ENCODE measurements at places on chromosomes 2 and 18. TPM values are rescaled to one million over a fixed set of nuclear protein-coding genes. Genes with fewer than 3 reads are reported as not detected.
A peak's percentile ranks its signal among the peaks of the same experiment; 100 is the strongest.

- H3K27ac ChIP-seq, result peak overlapping the region; percentile 43
- peaks cover 42% of the 10 kb centered on the region for H3K4me1 ChIP-seq
- DNase-seq, result no peak
- no peaks in the 10 kb centered on the region for H3K36me3 ChIP-seq
Observed at GRCh38 chr2:11744631-11745394, 1.6 kb upstream of the LPIN1 start.

DNA sequence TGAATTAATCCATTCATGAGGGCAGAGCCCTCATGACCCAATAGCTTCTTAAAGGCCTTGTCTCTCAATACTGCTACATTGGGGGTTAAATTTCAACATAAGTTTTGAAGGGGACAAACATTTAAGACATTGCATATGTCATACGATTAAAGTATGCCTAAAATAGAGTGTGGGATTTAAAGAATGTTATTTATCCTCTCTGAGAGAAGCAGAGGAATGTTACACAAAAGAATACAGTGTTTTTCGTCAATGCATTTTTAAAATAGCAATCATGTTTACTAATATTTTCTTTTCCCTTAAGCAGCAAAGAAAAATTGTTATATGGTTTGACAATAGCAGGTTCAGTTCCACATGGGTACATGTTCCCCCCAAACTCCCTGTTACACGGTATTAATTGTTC is 363.1 kb downstream of the NUP35 start:
- DNase-seq, result no peak
- no peak overlapping the region for H3K27ac ChIP-seq
- no peak overlapping the region for H3K4me3 ChIP-seq
- H3K4me1 ChIP-seq, result no peaks in the 10 kb centered on the region
- no peaks in the 10 kb centered on the region for H3K36me3 ChIP-seq
- H3K27me3 ChIP-seq, result no peaks in the 10 kb centered on the region

Gene CHRNG
- not detected for total RNA-seq

Gene DLX1
- total RNA-seq, result 0.68 TPM

Data from thoracic aorta (tissue), 2 donors.